ENCODE measurements at places on chromosomes 5 and 9.

- no peak for DNase-seq
These were observed 159.6 kb upstream of the TBCA start for GRCh38 chr5:77935506-77936364.

- peak; percentile 49 for DNase-seq
These were observed 32.7 kb upstream of the DNAH5 start for GRCh38 chr5:13976867-13977830.

- DNase-seq, result no peak
These were observed 37.3 kb downstream of the CAPSL start for GRCh38 chr5:35900972-35901695.

- DNase-seq, result no peak
These were observed 14.1 kb downstream of the SLC25A25 start for GRCh38 chr9:128082151-128082550.

DNA sequence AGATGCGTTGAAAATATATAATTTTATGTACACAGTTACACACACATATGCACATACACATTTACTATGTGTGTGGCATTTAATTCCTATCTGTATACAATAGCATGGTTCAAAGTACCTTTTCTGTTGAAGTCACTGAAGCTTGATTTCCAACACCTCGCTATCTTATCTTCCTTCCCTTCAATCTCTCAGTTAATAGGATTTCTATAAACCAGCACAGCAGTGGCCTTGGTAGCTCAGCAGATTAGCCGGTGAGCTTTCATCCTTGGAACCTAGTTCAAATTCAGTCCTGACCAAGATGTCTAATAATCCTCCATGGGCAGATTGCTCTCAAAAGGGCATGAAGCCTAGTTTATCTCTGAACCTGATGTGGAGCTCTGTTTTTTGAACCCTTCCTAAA, 2389.5 kb downstream of the MAT2B start:
- DNase-seq, result no peak

- no peak for DNase-seq
These were observed 387.5 kb downstream of the CDH12 start for GRCh38 chr5:22465616-22466015.

- no peak for DNase-seq
These were observed 140.9 kb upstream of the MAP3K1 start for GRCh38 chr5:56674441-56674840.

DNA sequence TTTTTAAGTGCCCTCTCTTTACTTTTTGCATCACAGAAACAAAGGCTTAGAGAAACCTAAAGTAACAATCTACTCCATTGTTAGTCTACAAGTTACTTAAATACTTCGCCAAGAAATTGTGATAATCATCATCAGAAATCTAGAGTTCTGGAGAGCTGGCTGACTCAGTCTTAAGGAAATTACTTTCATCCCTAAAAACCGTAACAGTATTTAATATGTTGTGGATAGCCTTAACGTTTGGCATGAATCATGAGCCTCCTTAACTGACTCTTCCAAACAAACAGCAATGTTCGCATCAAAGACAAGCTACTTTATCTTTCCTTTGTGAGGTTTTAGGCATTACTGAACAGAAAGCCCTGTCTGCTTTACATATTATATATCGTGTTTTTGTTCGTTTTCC, 128.7 kb downstream of the NIPBL start:
- peak; percentile 47 for DNase-seq

DNA sequence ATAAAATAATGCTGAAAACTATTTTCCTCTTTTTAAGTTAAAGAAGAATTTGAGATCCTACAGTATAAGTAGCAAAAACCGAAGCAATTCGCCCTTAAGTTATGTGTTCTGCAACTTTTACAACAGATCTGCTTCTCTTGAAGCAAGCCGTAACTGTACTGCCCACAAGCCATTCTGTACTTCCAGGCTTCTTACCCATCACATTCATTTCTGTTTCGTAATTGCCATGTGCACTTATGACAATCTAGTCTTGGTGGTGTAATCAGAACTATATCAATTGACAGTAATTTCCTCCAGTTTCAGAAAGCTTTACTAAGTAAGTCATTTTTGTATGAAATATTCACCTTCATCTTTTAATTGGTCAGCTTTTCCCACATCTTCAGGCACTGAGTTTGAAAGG, 13.8 kb downstream of the SGTB start:
- DNase-seq, result no peak

- no peak for DNase-seq
These were observed 32.1 kb downstream of the PRRC1 start for GRCh38 chr5:127549551-127549950.

DNA sequence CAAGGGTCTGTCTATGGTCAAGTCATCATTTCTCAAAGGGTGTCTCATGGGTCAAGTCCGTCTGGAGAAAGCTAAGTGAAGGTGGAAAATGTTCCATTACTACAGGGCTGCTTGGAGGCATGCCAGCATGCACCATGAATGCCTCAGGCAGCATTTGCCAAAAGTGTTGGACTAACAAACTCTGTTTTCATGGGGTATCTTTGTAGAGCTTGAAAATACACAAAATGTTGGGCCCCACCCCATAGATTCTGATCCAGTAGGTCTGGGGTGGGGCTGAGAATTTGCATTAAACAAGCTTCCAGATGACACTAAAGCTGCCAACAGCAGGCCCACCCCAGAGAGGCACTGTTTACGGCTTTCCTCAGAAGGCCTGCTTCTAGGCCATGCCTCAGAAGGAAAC, 75.0 kb upstream of the FRRS1L start:
- DNase-seq, result no peak

DNA sequence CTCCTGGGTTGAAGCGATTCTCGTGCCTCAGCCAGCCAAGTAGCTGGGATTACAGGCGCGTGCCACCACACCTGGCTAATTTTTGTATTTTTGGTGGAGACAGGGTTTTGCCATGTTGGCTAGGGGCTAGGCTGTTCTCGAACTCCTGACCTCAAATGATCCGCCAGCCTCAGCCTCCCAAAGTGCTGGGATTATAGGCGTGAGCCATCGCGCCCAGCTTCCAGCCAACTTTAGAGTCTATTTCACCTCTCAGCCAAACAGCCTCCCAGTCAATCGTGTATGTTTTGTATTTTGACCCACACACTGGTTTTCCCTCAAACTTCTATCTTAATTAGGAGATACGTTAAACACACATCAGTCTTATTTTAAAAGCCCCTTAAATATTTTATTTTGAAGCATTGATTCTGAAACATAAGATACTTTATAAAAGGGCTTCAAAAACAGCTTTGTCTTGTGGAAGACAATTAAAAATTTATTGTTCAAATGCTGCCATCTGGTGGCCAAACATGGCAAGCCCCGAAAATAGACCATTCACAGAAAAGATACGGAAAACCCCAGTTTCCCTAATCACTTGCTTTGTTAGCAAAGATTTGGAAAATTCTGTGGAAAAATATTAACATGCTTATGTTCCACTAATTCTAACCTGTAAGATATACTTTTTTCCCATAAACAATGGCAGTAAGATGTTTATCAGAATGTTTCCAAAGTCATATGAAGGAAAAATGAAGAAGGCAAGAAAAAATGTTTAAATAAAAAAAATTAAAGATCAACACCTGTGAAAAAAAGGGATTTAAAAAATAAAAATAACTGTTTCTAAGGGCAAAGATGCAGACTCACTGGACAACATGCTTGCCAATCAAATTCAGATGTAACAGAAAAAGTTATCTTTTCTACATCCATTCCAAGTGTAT, 33.1 kb downstream of the APTX start:
- DNase-seq, result peak; percentile 39

DNA sequence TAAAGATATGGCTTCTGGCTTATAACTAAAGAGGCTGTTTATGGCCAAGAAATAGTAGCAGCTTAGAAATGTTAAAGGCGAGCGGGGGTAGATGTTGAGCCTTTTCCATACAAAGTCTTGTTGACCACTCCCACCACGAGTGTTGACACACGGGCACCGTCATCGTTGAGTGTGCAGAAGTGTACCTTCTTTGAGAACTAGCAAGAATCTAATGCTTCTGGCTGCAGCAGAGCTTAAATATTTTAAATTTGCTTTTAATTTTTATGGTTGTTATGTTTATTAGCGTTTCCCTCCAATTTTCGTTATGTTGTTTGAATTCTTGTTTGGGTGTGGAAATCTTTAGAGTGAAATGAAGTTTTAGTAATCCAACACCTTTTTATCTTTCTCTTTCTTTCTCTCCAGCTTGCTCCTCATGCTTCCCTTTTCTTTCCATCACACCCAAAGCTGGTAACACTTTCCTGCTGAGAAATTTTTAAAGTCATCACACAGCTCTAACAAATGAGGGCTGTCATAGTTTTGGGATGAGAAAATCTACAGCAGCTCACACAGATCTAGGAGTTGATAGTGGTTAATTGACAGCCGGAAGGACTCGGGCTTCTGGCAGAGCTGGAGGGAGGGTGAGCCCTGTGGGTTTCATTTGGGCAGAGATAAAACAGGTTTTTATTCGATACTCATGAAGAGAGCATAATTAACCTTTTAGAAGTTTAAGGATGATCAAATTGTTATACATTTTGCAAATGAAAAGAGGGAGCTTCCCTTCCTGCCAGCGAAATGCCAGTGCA, 120.1 kb upstream of the ZNF608 start:
- DNase-seq, result no peak

DNA sequence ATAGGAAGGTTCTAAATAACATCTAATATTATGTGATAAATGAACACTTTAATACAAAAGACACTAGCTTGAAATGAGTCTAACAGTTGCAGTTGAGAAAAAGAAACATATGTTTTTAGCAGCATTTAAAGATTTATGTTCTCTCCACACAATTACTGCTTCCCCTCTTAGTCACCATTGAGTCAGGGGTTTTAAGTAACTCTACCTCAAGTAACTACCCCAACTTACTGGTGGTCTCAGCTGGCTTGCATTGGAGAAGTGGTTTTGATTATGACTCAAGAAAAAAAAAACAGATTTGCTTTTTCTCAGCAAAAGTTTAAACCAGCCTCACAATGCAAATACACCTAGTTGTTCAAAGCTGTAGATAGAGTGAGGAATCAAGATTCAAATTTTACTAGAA, 1216.5 kb upstream of the CDH9 start:
- DNase-seq, result peak; percentile 90

DNA sequence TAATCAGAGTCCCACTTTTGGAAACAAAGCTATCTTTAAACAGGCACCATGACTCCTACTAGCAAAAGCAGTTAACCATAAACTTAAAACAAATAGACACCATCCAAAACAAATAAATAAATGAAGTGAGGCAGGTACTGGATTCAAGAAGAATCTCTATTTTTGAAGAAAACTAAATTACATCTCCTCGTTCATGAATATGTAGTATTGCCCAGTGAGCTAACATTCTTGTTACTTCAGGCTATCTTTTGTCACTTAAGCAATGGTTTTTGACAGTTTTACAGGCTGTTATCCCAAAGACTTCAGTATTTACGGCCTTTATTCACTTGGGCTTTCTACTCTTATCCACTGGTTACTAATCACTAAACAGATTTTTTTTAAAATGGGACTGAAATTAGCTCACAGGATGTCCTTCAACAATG, 242.5 kb downstream of the MLLT3 start:
- DNase-seq, result no peak
